ENCODE measurements at places on chromosomes 13 and 19.

DNA sequence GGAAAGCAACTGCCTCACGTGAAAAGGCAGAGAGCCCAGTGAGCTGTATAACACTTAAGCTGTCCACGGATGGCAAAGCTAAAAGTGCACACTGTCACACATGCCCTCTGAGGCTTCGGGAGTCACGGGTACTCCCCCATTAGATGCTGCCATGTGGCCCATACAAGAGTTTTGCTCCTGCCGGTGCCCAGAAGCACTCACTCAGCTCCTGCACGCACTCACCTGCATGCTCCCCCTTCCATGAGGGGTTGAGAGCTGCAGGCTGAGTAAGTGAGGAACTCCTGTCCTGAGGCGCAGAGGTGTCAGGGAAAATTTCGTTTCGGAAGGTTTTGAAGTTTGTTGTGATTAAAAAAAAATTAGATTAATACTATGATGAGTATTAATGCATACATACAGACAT lies 939.2 kb upstream of the ATXN8OS start:
- no peak for DNase-seq

- DNase-seq = no peak
These were observed 17.5 kb upstream of the FFAR2 start for GRCh38 chr19:35430409-35431144.

DNA sequence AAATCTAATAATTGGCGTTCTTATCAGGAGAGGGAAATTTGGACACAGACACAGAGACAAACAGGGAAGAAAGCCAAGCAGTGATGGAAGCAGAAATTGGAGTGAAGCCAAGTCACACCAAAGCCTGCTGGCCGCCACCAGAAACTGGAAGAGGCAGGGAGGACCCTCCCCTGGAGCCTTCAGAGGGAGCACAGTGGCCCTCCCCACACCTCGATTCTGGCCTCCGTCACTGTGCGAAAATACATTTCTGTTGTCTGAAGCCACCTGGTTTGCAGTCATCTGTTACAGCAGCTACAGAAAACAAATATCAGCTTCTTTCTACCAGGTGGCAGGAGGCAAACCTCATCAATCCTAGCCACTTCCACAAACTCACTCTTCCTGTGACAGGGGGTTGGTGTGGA lies 8.3 kb upstream of the TLE6 start:
- DNase-seq = peak; percentile 33

DNA sequence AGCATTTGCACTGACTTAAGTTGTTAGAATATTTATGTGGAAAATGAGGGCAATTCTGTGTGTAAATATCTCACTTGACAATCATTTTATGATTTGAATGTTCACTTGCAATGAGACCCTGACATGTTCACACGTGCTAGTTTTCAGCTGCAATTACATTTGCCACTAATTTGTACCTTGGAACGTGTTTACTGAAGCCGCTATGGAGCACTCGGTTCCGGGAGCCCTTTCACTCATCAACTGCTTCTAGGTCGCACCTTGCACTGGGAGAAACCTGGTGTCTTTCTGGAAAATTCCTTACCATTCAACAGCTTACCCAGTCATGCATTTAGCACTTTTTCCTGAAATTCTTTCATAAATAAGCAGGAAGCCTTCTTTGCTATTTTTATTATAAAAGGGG lies 229.6 kb downstream of the ZIC5 start:
- peak; percentile 54 for DNase-seq

DNA sequence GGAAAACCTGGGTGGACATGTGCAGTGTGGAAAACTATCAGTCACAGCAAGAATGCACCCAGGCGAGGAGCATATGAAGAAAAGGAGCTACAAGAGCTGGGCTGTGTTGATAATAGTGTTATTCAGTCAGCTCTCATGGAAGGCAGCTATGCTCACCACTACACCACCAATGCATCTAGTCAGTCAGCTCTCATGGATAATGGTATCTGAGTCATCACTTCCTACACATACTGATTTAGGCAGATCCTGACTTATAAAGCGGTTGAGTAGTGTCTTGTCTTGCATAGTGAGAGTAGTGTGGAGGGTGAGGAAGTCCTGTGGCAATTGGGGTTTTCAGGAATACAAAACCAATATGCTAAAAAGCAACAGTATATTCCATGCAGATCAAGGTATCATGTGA lies 9.1 kb upstream of the ZNF160 start:
- no peak for DNase-seq

DNA sequence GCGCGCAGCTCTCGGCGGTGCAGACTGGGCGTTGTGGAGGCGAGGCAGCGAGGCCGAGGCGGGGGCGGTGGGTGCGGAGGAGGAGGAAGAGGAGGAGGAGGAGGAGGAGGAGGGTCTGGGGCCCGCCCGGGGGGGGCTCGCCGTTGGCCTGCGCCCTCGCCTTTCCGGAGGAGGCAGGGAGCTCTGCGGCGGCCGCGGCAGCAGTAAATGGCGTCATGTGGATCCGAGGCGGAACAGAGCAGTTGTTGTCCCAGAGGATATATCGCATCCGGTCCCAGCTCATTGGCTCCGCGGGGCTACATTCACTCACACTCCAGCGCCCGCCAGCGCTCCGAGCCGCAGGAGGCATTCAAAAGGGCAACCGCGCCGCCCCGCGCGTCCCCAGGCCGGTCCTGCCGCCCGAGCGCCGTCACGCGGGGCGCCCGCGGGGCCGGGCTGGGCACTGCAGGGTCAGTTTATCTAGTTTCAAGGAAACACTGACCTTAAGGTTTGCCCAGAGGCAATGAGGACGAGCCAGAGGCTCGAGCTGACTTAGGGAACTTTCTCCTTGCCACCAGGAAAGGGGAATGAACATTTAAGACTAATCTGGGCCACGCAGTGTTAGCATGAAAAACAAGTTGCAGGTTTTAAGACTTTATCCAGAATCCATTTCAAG lies at the start of gene SPRY2:
Gene SPRY2 (minus strand): TSS at position 26 of the 655 bp plus-strand sequence. CDS start 3,421 bp downstream, outside the sequence.
- peak; percentile 94 for DNase-seq

DNA sequence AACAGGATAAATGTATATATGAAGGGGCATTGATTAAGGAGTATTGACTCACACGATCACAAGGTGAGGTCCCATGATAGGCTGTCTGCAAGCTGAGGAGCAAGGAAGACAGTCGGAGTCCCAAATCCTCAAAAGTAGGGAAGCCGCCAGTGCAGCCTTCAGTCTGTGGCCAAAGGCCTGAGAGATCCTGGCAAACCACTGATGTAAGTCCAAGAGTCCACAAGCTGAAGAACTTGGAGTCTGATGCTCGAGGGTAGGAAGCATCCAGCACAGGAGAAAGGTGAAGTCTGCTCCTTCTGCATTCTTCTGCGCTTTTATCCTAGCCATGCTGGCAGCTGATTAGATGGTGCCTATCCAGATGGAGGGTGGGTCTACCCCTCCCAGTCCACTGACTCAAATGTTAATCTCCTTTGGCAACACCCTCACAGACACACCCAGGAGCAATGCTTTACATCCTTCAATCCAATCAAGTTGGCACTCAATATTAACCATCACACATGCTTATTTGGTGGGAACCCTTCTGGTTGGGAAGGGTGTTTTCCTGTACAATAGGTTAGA lies 55.1 kb downstream of the SLAIN1 start:
- no peak for DNase-seq

Data from transverse colon (tissue), 4 donors.